ENCODE measurements at places on chromosomes 2 and 18.

GRCh38 chr18:37588289-37588688 lies 22.7 kb upstream of the CELF4 start:
- DNase-seq: no peak

DNA sequence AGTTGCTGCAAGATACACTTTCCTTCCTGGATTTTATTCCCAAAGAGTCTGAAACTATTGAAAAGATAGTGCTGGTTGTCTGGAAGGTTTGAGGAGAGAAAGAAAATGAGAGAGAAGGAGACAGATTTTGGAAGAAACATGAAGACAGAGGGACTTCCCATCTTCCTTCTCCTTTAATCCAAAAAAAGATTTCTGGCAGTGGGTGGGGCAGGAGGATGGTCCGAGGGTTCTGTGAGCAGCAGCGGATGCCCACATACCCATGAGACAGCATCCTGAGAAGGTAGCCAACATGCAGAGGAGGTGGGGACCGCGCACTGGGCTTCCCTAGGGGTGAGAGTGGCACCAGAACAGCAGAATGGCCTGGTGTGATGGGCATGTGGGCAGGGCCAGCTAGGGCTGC lies 84.6 kb downstream of the APOB start:
- DNase-seq: no peak

GRCh38 chr18:63320975-63321265 lies 1.4 kb upstream of the BCL2 start:
- no peak for DNase-seq

DNA sequence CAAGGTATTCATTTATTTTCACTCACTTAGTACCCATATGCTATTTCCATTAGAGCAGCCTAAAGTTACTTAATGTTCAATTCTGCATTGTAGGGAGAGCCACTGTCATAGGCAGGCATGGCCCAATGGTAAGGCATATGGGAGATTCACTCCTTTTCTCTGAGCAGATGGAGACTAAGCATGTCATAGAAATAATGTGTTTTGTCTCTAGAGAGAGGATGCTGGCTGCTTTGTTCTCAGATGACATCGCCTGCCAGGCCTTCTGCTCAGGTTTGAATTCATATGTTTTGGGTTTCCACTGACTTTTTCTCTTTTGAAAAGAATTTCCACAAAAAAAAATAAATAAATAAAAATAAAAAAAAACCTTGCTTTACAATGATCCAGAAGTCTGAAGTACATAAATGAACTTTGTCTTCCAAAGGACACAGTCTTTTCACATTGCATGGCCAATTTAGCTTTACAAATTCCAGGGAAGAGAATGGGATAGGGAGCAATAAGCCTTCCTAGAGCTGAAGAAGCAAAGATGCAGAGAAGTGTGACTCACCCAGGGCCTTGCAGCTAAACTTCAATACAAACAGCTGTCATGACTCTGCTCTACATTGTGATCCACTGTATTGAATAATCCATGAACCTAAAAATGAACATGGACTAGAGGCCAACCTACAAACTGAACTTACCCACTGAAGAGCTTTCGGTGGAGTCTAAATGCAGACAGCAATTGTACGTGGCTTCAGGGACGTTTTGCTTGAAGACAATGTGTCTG lies 422.5 kb downstream of the CMPK2 start:
- DNase-seq: peak; percentile 6

- DNase-seq: peak; percentile 47
These were observed 61.4 kb downstream of the CCDC148 start for GRCh38 chr2:158395166-158395565.

DNA sequence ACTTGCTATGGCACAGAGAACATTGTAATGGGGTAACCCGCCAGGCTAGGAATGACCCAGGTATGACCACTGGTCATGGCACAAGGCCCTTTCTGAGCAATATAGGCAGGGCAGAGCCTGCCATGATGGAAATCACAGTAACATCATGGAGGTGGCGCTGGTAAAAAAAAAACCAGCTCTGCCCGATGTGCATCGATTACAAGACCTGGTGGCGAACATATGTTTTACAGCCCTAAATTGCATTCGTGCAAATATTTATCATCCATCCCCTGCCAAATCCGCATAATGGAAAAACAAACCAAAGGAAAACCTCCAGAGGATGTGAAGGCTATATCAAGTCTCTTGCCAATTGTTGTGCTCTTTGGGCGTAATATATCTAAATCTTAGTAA lies 60.6 kb downstream of the SEMA4F start:
- no peak for DNase-seq

GRCh38 chr2:164220265-164220664 lies 401.0 kb downstream of the GRB14 start:
- no peak for DNase-seq

GRCh38 chr18:23950644-23951043 lies 63.9 kb upstream of the TTC39C start:
- no peak for DNase-seq

- DNase-seq: no peak
These were observed 32.6 kb downstream of the ANKMY1 start for GRCh38 chr2:240524963-240525718.
